ENCODE measurements at places on chromosomes 5 and 9. TPM values are rescaled to one million over a fixed set of nuclear protein-coding genes. Genes with fewer than 3 reads are reported as not detected.

F2RL2 gene
- polyA plus RNA-seq, result 5.4 TPM

COL27A1 gene
- 117 TPM for polyA plus RNA-seq

TAF11L10 gene
- polyA plus RNA-seq, result not detected

CCNJL gene
- polyA plus RNA-seq, result 12.7 TPM

DNA sequence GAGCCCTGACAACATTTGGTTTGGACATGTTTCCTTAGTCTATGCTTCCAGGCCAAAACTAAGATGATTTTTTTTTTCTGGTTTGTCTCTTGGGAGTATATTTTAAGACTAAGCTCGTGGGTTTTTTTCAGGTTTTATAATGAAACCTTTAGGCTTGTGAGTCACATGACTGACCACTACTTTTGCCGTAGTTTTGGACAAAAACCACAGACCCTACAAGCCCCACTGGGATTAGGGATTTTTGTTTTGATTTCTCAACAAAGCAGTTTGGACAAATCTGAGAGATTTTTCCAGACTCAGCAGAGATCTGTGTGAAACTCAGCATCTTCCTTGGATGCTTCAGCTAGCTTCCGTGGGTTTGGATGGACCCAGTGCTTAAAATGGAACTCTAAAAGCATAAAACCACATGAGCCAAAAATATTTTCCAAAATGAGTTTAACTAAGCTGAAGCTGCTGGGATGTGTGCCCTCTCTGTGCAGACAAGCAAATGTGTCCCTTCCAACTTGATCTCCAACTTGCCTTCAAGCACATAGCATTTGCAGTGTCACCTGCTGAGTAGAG, 70.3 kb upstream of the SMIM15 start:
- no peaks in the 10 kb centered on the region for H3K27me3 ChIP-seq
- H3K4me3 ChIP-seq, result no peak overlapping the region
- no peaks in the 10 kb centered on the region for H3K36me3 ChIP-seq
- no peaks in the 10 kb centered on the region for H3K4me1 ChIP-seq
- H3K27ac ChIP-seq, result no peak overlapping the region

DNA sequence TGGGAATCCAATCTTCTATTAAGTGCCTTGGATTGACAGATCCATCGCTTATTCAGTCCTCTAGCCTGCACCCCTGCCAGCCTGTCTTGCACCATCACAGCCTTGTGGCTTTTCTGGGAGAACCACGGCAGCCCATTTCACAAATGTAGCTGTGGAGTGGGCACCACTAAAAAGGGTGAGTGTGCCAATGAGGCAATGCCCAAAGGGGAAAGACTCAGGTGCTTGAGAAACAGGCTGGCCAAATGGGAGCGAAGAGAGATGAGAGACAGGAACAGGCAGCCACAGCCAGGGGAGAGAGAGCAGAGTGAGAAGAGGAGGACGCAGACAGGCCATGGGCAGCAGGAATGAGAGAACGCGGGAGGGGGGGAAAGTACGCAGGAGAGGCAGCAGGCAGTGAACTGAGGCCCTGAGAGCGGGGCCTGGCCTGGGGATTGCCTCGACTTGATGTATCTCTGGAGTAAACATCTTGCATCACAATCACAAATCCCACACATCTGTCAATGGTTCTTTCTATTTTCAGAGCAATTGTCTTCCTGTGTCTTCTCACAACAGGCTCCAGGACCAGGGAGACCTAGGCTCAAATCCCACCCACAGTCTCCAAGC, 173.1 kb downstream of the SYK start:
- H3K4me3 ChIP-seq, result no peak overlapping the region
- no peak for DNase-seq
- no peak overlapping the region for H3K27ac ChIP-seq
- no peaks in the 10 kb centered on the region for H3K36me3 ChIP-seq
- no peaks in the 10 kb centered on the region for H3K27me3 ChIP-seq
- H3K4me1 ChIP-seq, result no peaks in the 10 kb centered on the region

DNA sequence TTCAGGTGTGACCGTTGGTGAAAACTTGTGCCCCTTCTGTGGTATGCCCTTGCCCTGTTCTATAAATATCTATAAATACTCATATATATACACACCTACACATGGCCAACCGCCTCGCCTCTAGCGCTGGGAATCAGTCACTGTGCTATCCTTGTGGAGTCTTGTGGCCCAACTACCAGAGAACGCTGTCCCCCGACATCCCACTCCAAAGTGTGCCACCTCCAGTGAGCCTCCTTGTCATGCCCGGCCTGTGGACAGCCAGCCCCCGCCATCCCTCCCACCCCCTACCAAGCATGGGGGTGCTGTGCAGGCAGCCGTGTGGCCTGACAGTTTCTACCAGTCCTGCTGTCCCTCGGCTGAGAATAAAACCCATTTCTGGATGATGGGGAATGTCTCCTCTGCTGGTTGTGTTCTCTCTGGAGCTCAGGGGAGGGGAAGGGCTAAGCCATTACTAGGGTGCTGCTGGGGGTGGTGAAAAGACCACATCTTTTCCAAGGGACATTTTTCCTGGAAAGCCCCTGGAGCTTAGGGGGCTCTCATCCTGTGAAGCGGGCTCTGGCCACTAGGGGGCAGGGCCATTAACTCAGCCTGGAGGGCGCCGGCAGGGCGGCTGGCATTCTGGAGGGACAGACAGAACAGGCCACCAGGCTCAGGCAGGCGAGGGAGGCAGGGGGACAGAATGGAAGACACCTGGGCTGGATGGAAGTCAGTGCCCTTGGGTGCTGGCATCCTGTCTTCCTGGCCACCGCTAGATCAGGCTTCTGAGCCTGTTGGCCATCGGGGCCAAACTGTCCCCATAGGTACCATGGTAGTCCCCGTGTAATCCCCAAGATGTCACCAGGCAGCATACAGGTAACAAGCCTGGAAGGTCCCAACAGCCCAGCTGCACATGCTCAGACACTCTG, 20.7 kb downstream of the GOLGA2 start:
- no peak overlapping the region for H3K4me3 ChIP-seq
- no peaks in the 10 kb centered on the region for H3K27me3 ChIP-seq
- peak; percentile 43 for DNase-seq
- H3K27ac ChIP-seq, result no peak overlapping the region
- H3K36me3 ChIP-seq, result peaks cover 45% of the 10 kb centered on the region

DNA sequence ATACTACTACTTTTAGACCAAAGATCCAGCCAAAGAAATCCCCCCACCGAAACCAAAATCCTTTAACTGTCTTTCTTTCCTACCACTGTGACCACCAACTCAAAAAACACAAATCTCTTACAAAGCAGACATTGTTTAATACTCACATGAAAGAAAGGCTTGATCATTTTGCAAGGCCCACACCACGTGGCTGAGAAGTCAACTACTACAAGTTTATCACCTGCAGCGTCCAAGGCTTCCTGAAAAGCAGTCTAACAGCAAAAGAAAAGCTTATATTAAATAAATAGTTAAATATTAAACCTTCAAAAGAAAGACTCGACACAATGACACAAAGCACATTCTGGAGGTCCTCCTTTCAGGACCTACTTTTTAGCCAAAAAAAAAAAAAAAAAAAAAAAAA, 5.1 kb downstream of the TXN start:
- DNase-seq, result no peak
- no peak overlapping the region for H3K27ac ChIP-seq
- H3K27me3 ChIP-seq, result no peaks in the 10 kb centered on the region
- peaks cover 17% of the 10 kb centered on the region for H3K4me1 ChIP-seq

DNA sequence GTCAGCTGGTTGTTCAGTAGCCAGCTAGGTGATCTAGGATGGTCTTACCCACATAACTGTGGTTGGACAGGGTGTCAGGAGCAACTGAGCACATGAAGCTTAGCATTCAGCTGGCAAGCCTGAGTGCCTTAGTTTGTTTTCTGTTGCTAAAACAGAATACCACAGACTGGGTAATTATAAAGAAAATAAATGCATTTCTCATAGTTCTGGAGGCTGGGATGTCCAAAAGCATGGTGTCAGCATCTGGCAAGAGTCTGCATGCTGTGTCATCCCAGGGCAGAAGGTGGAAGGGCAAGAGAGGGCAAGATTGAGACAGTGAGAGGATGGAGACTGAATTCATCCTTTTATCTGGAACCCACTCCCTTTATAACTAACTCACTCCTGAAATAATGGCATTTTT, 921.5 kb downstream of the TLE4 start:
- no peaks in the 10 kb centered on the region for H3K4me1 ChIP-seq
- no peak for DNase-seq
- H3K4me3 ChIP-seq, result no peak overlapping the region
- no peak overlapping the region for H3K27ac ChIP-seq

GRCh38 chr5:9348401-9348996, 197.4 kb downstream of the SEMA5A start:
- H3K4me3 ChIP-seq, result no peak overlapping the region
- H3K27ac ChIP-seq, result peak overlapping the region; percentile 85
- peak; percentile 51 for DNase-seq
- peaks cover 28% of the 10 kb centered on the region for H3K4me1 ChIP-seq
- no peaks in the 10 kb centered on the region for H3K27me3 ChIP-seq
- H3K36me3 ChIP-seq, result no peaks in the 10 kb centered on the region

GRCh38 chr5:9239071-9239470, 306.8 kb downstream of the SEMA5A start:
- no peak overlapping the region for H3K4me3 ChIP-seq
- no peaks in the 10 kb centered on the region for H3K4me1 ChIP-seq
- H3K27me3 ChIP-seq, result no peaks in the 10 kb centered on the region
- peak overlapping the region; percentile 6 for H3K27ac ChIP-seq

DNA sequence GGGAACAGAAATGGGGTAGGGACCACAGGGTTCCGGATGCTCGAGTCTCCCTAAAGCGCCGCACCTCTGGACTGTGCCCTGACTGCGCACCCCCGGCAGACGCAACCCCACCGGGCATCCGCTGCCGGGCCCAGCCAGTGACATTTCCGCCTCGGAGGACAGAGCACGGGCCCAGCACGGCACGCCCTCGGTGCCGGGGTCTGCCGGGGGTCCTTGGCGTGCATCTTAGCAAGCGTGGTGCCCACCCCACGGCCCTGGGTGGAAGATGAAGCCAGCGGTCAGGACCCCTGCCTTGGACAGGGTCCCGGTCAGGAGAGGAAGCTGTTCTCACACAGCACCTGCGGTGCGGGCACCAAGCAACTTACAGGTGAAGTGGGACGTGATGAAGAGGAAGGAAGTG, 7.1 kb downstream of the INPP5E start:
- DNase-seq, result no peak
- H3K4me3 ChIP-seq, result no peak overlapping the region
- H3K4me1 ChIP-seq, result peaks cover 5% of the 10 kb centered on the region
- peaks cover 50% of the 10 kb centered on the region for H3K36me3 ChIP-seq

- no peak overlapping the region for H3K4me3 ChIP-seq
- no peak overlapping the region for H3K27ac ChIP-seq
- no peaks in the 10 kb centered on the region for H3K27me3 ChIP-seq
- no peak for DNase-seq
- no peaks in the 10 kb centered on the region for H3K4me1 ChIP-seq
Measured at GRCh38 chr9:126000256-126000655, 253.1 kb downstream of the PBX3 start.

- H3K27me3 ChIP-seq, result no peaks in the 10 kb centered on the region
- H3K36me3 ChIP-seq, result peaks cover 8% of the 10 kb centered on the region
- no peak for DNase-seq
- no peak overlapping the region for H3K27ac ChIP-seq
Measured at GRCh38 chr5:16467363-16468219, 2.0 kb upstream of the ZNF622 start.

DNA sequence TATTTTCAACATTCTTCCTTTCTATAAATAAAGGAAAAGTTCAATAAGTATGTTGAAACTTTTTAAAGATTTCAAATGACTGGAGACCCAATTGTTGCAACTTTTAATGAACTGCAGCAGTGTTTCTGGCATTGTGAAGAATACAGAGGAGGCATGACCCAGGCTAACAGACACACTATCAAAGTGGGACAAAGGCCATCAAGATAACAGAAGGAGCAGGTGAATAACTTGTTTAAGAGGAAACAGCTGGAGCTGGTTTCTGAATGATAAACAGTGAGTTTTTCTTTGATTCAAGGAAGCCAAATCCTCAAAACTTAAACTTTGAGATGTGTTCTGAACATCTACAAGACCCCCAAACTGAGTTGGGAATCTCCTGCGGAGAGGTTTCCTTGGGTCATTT, 734.6 kb downstream of the TLR4 start:
- no peaks in the 10 kb centered on the region for H3K36me3 ChIP-seq
- H3K4me1 ChIP-seq, result peaks cover 5% of the 10 kb centered on the region
- H3K27me3 ChIP-seq, result no peaks in the 10 kb centered on the region
- H3K4me3 ChIP-seq, result no peak overlapping the region

DNA sequence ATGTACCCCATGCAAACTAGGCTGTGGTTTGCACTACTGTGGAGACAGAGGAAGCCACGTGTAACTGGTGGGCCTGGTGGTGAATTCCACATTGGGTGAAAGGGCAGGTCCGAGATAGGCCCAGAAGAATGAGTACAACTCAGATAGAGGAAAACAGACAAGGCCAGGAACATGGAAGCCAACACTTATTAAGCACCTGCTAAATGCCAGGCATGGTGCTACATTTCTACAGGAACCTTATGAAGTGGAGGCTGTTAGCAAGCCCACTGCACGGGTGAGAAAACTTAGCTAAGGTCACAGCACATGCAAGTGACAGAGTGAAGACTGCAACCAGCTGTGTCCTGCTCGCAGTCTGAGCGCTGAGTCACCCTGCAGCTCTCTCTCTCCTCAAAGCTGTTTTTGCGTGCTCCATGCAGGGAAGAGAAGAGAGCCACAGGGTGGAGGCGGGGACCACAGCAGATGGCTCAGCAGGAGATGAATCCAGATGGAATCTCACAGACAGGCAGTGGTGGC, 65.5 kb upstream of the SPTLC1 start:
- H3K27ac ChIP-seq, result no peak overlapping the region
- H3K27me3 ChIP-seq, result no peaks in the 10 kb centered on the region
- no peaks in the 10 kb centered on the region for H3K36me3 ChIP-seq

DNA sequence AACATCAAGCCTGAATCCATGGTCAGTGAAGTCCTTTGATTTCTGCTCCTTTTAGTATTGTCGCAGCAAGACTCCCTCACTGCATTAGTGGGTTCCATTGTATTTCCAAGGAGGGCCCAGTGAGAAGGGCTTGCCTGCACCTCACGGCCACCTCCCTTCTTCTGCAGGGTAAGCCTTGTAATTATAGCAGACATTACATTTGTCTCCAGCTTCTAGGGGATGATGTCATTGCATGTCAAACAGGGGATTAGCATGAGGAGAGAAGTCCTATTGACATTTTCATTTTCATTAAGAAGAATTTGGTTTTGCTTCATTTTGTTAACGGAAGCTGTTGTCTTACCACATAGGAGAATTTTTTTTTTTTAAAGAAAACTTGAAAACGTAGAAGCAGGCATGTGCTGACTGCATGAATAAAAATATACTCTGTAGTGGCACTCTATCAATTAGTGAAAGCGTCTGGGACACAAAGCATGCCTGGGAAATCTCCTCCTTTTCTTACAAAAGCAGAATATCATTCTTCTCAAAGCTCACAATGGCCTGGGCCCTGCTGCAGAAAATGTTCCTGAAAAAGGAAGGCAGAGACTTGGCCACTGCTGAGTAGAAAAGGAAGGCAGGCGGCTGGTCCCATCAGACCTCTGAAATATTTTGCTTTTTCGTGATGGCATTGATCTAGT, 27.1 kb downstream of the MAP1B start:
- no peak overlapping the region for H3K4me3 ChIP-seq
- no peak for DNase-seq
- no peak overlapping the region for H3K27ac ChIP-seq
- H3K36me3 ChIP-seq, result no peaks in the 10 kb centered on the region
- H3K27me3 ChIP-seq, result peaks cover 7% of the 10 kb centered on the region
